Neural progenitor cell (in vitro differentiated cells): ENCODE measurements at places on chromosomes 5 and 9. TPM values are rescaled to one million over a fixed set of nuclear protein-coding genes. Genes with fewer than 3 reads are reported as not detected.
A peak's percentile ranks its signal among the peaks of the same experiment; 100 is the strongest.

PCDHB10 gene
- 9.3 and 10.4 TPM in 2 replicates for total RNA-seq

TMC1 gene
- not detected in 2 replicates for total RNA-seq

ANXA6 gene
- total RNA-seq = 95.0 and 97.6 TPM in 2 replicates

FBXW5 gene
- 21.5 and 85.1 TPM in 2 replicates for total RNA-seq

DNA sequence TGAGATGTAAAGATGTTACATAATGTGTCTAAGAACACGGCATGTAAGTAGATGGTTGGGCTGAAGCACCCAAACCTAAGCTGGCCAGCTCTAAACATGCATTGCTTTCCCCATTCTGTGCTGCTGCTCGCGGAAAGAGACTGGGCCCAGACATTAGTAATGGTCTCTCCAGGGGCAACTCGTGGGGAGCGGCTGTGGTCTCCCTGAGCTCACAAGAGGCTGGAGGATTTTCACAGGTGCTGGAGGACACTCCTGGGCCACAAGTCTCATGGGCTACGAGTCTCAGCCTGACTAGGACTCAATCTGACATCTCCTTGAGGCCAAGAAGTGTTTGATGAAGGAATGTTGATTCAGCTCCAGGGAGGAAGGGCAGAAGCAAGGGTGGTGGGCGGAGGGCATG, 92.7 kb upstream of the PTCH1 start:
- DNase-seq = no peak

- DNase-seq = no peak
Observed at GRCh38 chr9:7454624-7455023, 345.0 kb downstream of the DMAC1 start.

DNA sequence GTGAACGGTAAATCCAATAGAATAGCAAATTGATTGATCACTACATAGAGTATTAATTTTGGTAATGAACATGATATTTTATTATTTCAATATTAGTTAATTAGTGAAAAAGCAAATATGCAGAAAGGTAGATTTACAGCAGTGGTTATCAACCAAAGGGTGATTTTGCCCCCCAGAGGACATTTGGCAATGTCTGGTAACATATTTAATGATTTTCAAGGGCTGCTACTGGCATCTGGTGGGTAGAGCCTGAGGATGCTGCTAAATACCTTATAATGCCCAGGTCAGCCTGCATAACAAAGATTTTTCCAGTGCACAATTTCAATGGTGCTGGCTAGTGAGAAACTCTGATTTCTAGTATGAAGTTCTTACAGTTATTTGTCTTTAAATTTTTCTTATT, 1313.7 kb downstream of the PTPRD start:
- DNase-seq = peak; percentile 16

DNA sequence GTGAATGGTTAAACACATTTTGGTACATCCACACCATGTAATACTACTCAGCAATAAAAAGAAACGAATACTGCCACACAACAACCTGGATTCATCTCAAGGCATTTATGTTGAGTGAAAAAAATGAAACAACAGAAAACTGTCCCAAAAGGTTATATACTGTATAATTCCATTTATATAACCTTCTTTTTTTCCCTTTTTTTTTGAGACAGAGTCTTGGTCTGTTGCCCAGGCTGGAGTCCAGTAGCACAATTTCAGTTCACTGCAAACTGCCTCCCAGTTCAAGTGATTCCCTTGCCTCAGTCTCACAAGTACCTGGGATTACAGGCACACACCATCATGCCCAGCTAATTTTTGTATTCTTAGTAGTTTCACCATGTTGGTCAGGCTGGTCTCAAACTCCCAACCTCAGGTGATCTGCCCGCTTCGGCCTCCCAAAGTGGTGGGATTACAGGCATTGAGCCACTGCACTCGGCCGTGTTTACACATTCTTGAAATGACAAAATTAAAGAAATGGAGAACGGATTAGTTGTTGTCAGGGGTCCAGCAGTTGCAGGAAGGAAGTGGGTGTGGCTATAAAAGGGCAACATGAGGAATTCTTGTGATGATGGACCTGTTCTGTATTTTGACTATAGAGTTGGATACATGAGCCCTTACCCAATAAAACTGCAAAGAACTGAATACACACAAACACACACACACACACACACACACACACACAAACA, 17.4 kb downstream of the PPP6C start:
- no peak for DNase-seq

- no peak for DNase-seq
Observed at GRCh38 chr9:31700252-31701045, 684.0 kb upstream of the ACO1 start.

GRCh38 chr9:88280816-88281382, 107.3 kb upstream of the SPIN1 start:
- DNase-seq = peak; percentile 64
